ENCODE measurements at places on chromosomes 11 and 22.

DNA sequence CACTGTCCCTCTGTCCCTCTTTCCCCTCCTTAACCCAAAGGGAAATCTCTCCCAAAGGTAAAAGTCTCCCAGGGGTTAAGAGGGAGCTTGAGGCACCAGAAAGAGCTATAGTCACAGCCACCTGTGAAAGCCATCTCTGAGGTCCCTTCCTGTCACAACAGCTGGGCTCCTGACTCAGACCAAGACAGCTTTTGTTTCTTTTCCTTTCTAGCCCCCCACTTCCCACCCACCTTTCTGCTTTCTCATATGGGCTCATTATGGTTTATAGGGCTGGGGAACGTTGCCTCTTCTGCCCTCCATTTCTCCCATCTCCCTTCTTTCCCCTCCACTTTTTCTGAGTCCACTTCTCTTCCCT lies 19.1 kb downstream of the MIF start:
- DNase-seq, result no peak

DNA sequence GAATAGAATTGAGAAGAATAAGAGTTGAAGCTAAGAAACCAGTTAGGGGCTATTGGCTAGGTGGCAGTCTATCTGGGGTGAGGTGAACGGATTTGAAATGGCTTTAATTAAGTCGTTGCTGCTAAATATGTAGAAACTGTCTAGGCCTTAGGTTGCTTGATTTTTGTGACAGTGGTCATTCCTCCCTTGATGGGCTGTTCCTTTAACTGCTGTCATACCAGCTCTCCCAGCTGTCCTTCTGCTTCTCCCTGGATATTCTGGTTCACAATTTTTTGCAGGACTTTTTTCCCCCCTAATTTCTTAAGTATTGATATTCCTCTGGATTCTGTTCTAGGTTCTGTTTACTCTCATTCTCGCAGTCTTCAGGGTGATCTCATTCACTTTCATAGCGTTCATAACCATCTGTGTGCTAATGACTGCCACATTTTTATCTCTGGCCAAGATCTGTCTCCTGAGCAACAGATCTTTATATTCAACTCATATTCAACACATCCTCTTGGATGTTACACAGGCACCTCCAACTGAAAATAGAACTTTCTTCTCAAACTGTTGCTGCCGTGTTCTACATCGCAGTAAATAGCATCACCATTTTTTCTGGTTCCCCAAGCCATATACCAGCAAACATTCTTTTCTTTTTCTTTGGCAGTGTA lies 134.1 kb downstream of the UVRAG start:
- no peak for DNase-seq

DNA sequence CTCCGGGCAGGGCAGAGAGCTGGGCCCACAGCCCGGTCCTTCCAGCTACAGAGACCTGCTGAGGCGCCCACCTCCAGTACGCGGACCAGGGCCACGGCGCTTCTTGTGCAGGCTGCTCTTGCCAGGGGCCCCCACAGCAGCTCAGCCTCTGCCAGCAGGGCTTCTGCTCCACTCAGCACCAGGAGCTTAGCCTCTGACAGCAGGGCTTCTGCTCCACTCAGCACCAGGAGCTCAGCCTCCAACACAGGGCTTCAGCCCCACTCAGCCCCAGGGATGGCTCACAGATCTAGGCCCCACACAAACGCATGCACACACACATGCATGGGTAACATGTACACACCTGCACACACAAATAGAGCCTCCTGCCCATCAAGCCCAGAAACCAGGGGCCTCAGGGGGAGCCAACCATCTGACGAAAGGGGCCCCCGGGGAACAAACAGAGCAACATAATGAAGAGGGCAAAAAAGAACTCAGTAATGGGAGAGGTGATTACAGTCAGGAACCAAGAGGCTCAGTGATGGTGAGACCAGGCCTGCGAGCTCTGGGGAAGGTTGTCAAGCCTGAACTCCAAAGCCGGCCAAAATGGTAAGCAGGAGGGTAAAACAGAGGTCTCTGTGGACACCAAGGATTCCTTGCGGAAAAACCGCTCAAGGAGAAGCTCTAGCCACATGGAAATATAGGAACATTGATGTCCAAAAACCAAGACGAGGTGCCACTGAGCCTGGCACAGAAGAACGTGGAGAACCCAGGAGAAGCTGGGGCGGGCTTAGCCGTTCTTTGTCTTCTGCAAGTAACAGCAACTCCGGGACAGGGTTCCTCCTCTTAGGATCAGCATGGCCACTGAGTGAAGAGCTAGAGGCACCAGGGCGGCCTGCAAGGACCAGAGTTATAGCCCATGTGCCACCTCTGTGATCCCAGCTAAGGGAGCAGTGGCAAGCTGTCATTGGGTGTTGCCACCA lies 46.5 kb downstream of the GNB1L start:
- DNase-seq, result no peak

DNA sequence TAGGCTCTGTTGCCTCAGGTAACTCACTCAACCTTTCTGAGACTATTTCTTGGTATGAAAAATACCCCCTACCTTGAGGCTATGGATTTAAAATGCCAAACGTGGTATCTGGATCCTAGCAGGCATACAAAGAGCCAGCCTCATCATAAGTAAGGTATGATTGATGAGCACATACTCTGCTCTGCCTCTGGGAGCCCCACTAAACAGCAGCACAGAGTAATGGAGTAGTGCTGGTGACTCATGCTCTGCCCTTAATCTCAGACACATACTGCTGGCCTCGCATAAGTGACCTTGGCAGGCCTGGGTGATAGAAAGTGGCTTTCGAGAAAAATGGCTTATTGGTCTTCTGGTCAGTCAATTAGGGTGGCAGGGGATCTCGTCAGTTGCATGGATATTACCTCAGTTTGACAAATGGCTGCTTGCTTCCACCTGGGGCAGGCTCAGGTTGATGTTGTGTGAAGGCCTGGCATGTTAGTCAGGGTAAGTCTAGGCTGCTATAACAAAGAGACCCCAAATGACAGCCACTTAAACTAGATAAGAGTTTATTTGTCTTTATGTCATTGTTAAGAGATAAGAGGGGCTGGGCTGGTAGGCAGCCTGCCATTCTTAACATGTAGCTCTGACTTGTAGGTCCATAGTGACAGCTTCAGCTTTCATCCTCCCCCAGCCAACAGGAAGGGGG lies 15.2 kb upstream of the SLC6A5 start:
- no peak for DNase-seq

GRCh38 chr11:112221274-112221835 lies 4.9 kb upstream of the PTS start:
- peak; percentile 25 for DNase-seq

DNA sequence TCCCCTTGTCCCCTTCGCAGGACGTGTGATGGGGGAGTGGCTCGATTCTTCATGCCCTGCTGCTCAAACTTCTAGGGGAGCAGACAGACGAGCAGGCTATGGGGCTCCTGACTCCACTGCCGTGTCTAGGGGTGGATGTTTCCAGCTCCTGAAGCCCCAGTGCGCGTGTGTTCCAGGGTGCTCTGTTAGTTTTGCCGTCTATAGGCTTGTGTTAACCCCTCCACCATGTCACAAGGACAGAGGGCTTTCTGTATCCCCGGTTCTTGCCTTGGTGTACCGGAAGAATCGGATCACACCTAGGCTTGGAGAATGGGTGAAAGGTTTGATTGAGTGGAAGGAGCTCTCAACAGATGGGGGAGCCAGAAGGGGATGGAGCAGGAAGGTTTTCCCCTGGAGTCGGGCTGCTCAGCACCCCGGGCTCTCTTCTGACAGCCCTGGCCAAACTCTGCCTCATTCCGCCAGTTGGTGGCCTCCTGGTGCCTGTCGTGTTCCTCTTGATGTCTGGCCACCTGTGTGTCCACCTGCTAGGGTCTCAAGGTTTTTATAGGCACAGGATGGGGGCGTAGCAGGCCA lies 810.7 kb downstream of the BRD1 start:
- no peak for DNase-seq

DNA sequence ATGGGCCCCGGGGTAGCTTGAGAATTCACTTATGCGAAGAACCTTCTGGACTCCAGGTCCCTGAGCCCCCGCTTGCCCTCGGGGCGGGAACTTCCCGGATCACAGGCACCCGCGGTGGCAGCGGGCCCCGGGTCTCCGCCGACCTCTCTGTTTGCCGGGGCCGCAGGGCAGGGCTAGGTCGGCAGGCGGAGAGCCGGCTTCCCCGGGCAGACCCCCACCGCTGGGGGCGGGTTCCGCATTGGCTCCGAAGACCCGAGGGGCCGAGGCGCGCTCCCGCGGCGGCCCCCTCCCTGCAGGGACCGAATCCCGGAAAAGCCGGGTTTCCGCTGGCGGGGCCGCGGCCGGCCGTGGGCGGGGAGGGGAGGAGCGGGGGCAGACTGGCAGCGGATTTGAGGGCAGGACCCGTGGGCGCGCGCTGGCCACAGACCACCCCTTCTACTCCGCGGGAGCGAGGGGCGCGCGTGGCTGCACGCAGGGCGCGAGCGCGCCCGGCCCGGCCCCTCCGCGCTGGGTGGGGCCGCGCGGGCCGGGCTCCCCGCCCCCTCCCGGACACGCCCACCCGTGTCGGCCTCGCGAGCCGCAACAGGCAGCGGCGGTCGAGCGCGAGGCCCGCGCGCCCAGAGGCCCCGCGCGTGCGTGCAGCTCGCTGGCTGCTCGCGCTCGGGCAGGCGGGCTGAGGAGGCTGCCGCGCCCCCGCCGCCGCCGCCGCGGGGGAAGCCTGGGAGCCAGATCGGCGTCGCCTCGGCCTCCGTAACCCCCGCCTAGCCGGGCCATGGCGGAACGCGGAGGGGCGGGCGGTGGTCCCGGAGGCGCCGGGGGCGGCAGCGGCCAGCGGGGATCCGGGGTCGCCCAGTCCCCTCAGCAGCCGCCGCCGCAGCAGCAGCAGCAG lies at the start of gene PACS1:
TSS of gene PACS1 (plus strand) at position 558 of the 889 bp plus-strand sequence. CDS start at position 773, 215 bp downstream.
- DNase-seq, result no peak

DNA sequence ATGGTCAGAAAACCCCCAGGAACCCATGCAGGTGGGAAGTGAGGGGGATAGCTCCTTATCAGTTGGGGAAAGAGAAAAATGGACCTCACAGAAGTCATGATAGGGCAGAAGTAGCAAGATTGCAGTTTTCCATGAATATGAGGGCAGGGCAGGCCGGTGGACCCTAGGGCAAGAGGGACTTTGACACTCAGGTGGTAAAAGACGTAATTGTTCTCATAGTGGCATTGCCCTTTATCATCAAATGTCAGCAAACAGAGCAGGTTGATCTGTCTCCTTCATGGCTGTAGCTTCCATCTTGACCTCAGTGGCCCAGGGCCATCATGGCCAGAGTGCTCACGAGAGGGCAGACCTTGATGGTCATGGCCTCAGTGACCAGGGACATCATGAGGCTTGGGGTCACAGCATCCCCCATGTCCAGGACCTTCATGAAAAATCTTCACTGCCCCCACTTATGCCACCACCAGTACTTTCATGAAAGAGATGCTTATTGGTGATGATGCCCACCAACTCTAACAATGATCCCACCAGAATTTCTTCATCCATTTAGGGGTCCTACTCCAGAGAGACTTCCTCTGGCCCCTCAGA lies 127.1 kb downstream of the SNX19 start:
- DNase-seq, result no peak

DNA sequence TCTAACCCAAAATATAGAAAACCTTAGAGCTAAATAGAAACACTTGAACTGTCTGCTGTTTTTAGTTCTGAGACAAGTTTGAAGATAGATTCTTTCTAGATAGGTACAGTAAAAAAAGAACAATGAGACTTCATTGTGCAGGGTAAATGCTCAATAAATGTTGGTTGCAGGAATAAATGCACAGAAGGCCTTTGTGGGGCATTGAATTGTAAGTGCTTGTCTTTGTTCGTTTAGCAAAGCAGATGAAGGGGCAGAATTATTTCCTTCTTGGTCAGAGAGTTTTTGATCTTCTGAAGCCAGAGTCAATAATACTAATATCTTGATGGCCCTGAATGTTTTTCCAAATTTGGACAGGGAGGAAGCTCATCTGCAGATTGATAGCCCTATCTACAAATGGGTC lies 340.4 kb downstream of the OPCML start:
- DNase-seq, result no peak

DNA sequence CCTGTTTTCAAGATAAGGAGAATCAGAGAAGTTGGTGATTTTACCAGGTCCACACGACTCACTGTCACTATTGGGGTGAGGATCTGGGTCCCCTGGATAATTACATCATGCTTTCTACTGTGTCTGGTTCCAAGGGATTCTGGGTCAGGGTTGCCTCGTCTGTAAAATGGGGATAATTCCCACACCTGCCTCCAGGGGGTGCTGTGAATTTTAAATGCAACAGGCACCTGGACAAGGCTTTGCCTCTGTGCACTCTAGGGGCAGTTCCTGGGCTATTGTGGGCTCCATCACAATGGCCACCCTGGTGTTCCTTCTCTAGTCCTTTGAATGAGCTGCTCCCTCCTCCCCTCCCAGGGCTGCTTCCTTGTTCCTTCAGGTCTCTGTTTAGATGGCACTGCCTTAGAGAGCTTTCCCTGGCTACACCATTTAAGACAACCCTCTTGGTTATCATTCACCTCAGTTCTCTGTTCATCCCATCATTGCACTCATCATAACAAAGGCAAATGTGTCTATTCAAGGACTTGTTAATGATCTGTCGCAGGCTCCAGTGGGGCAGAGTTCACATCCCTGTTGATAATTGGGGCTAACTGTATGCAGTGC lies 178.6 kb downstream of the MIAT start:
- no peak for DNase-seq

DNA sequence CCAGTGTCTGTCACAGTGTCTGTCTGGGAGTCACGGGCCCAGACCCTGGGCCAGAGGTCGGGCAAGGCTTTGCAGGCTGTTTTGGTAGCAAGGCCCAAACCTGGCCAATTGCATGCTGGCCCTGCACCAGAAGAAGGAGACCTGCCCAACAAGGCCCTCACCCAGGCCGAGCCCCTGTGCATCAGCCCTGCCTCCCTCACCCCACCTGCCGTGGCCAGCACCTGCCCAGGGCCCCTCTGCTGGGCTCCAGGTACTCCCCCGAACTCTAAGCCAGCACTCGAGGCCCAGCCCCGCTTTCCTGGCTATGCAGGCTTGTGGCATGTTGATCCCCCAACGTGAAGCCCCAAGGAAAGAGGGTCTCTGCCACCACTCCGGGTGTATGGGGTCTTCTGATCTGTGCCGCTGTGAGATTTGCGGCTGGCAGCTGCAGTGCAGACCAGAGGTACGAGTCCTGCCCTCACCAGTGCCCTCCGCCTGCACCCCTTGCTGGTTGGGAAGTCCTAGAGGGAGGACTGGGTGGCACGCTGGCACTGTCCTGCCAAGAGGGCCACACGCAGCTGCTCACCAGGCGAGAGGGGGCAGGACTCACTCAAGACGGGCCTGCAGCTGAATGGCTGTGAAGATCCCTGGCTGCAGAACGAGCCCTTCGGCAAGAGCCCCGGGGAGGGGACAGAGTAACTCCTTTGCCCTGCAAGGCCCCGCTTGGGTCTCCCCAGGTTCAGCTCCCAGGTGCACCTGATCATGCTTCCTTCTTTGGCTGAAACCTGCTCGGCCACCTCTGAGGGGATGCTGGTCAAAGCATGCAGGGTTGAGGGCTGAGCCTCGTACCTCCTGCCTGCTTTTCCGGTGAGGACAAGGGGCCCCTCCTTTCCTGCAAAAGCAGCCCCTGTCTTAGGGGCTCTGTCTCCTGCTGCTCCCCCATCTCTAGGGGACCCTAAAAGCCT lies 6.7 kb upstream of the SEPTIN5 start:
- DNase-seq, result no peak

Data from LNCaP clone FGC (cell line).